ENCODE measurements at places on chromosomes 16 and 17.

- no peak for DNase-seq
Observed at GRCh38 chr17:35341411-35341992, 31.9 kb downstream of the SLFN11 start.

GRCh38 chr17:19940722-19941464, 36.7 kb downstream of the AKAP10 start:
- DNase-seq, result no peak

DNA sequence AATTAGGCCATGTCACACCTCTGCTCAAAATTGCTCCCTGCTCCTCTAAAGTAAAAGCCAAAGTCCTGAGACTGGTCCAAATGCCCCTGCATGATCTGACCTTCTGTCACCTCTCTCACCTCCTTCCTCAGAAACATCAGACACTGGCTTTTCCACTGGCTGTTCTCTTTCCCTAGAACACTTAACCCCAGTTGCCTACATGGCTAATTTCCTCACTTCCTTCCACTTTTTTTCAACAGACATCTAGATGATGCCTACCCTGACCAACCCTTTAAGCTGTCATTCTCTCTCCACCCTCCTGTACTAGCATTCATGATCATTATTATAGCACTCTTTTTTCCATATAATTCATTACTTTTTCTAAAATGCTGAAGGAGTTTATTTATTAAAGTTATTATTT, 31.0 kb downstream of the CCT6B start:
- no peak for DNase-seq

DNA sequence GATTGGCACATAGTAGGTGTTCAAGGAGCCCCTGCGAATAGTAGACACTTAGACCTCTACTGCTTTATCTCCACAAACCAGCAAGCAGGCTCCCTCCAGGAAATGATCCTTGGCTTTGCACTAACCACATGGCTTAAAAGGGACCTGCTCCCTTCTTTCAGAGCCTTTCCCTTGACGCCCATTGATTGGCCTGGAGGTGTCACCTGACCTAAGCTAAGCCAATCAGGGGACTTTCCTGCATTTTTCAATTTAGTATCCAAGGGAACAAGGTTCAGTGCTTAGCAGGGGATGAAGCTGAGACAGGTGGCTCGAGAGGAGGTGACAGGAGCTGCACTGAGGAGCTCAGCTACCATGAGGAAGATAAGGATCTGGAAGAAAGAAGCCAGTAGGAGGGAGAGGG, 52.8 kb downstream of the CLEC19A start:
- DNase-seq, result no peak

- DNase-seq, result peak; percentile 60
Observed at GRCh38 chr17:7632492-7632894, 2.6 kb downstream of the SHBG start.

GRCh38 chr17:62751060-62751691, 56.9 kb downstream of the MARCHF10 start:
- DNase-seq, result no peak

DNA sequence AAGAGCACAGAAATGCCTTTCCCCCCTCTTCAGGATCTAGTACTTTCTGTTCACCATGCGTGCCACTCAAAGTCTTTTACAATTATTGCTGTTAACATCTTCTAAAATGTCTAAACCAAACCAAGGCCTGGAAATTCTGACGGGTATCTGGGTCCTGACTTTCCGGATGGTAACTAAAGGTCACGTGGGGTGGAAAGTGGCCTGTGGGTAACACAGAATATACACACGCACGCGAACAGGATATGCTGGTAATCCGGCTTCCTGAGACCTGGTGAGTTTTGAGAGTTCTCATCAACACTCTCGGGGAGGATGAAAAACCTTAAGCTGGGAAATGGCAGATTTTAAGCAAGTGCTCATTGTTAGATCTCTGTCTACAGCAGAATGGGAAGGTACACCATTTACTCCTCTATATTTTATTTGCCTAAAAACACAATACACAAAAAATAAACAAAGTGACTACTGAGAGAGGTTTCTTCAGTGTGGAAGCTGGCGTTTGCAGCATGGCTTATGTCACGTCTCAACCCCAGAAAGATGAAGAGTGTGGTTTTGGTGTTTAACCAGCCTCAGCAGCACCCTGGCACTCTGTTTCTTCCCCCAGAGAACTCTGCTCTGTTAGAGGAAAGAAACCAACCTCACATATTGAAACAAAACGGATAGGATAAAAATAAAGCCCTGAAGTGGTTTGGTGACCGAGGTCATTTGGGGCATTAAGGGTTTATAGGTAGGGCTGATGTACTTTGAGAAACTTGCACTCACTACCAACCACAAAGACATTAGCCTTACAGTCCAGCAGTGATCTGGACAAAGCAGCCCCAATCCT, 37.3 kb downstream of the SMG6 start:
- no peak for DNase-seq

GRCh38 chr17:61477204-61477834, 25.1 kb downstream of the TBX4 start:
- DNase-seq, result no peak

DNA sequence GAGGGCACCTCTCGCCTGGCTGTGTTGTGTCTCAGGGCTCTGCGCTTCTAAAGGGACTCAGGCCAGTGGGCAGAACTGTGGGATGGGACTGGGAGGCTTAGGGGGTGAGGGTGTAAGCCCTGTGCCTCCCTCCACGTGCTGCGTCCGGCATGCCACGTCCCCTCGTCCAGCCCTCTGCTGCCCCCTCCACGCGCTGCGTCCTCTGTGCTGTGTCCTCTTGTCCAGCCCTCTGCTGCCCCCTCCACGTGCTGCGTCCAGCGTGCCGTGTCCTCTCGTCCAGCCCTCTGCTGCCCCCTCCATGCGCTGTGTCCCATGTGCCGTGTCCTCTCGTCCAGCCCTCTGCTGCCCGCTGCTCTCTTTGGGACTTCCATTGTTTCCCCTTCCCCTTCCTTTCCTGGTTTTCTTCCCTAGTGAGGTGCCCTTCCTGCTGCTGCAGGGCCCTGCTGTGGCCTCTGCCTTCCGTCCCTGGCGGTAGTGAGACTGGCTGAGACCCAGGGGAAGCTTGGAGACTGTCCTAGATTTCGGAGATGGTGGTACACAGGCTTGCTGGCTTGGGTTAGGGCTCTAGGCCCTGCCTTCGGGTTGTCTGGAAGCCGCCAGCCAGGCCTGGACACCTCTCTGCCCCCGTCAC, 6.4 kb upstream of the ZNF750 start:
- DNase-seq, result peak; percentile 69

- DNase-seq, result no peak
Observed at GRCh38 chr16:49084628-49085390, 196.8 kb downstream of the CBLN1 start.

GRCh38 chr17:1779571-1780131, 17.8 kb downstream of the SERPINF1 start:
- DNase-seq, result peak; percentile 85

GRCh38 chr16:85436636-85437165, 176.4 kb upstream of the GSE1 start:
- DNase-seq, result peak; percentile 60

DNA sequence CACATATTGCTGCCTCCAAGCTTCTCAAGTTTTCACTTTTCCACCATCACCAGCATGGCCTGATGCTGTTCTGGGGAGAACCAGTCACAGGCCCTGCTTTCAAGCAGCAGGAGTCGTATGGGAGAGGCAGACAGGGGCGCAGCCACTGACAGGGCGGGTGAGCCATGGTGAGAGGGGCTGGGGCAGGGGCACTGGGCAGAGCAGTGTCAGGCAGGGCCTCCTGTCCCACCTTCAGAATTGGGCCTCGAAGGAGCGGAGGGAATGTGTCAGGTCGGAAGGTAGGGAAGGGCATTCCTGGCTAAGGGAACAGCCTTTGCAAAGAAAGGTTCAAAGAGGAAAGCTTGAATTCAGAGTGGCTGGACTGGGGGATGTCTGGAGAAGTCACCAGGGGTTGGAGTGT, 4.9 kb upstream of the MAP2K3 start:
- DNase-seq, result peak; percentile 58

GRCh38 chr17:74592087-74592990, at the start of gene CD300LD:
Gene CD300LD, minus strand, starts transcription at chr17:74592283. Its CDS starts 81 bp downstream, at chr17:74592202.
- no peak for DNase-seq

- DNase-seq, result peak; percentile 31
Observed at GRCh38 chr17:72158895-72159885, 38.4 kb downstream of the SOX9 start.

DNA sequence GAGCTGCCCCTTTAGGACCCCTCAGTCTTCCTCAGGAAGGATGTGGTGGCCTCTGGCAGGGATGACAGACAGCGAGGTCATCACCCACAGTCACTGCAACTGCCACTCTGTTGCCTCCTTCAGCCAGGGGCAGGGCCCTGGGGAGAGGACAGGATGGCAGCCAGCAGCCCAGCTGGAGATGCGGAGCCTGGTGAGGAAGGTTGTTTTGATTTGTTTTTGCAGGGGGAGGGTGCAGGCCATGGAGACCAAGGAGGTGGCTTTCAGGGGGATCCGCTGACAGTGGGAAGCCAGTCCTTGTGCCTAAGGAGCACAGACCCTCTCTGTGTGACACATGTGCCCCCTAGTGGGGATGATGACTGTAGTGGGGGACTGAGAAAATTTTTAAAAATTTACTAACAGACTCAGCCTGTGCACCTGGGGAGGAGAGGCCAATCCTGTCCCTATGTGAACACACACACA, 7.4 kb downstream of the PRCD start:
- peak; percentile 85 for DNase-seq

- DNase-seq, result no peak
Observed at GRCh38 chr16:56389554-56389953, 35.8 kb downstream of the AMFR start.

DNA sequence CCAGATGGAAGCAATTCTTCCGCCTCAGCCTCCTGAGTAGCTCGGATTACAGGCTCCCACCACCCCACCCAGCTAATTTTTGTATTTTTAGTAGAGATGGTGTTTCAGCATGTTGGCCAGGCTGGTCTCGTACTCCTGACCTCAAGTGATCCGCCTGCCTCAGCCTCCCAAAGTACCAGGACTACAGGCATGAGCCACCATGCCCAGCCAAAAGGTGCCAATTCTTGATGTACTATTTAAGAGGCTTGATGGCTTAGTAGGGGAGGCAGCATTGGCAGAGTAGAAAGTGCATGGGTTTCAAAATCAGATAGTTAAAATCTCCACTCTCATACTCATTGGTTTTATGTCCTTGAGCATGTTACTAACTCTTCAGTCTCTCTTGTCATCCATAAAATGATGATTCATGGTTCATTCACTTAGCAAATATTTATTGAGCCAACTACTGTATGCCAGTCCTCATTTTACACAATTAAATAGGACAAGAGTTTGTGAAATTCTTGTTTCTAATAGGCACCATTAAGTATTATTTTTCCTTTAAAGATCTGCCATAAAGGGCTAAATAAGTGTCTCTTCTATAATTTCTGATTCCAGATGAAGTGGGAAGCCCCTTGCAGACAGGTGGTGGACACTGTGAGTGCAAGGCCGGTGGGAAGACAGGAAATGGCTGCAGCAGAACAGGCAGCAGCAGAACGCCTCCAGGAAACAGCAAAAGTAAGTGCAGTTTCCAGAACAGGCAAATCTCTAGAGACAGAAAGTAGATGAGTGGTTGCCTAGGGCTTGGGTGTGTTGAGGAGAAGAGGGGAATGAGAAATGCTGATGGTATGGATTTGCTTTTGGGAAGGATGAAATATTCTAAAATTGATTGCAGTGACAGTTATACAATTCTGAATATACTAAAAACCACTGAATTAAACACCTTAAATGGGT, 8.2 kb upstream of the RPL27 start:
- no peak for DNase-seq

GRCh38 chr17:83098241-83099085, 19.1 kb downstream of the METRNL start:
- no peak for DNase-seq

GRCh38 chr16:89041571-89042481, 51.8 kb upstream of the ACSF3 start:
- DNase-seq, result peak; percentile 16

GRCh38 chr17:77810536-77810935, 148.0 kb upstream of the TNRC6C start:
- DNase-seq, result peak; percentile 75

- no peak for DNase-seq
Observed at GRCh38 chr16:53159781-53160436, 105.1 kb downstream of the CHD9 start.

GRCh38 chr16:64749346-64749745, 372.5 kb downstream of the CDH11 start:
- DNase-seq, result no peak

DNA sequence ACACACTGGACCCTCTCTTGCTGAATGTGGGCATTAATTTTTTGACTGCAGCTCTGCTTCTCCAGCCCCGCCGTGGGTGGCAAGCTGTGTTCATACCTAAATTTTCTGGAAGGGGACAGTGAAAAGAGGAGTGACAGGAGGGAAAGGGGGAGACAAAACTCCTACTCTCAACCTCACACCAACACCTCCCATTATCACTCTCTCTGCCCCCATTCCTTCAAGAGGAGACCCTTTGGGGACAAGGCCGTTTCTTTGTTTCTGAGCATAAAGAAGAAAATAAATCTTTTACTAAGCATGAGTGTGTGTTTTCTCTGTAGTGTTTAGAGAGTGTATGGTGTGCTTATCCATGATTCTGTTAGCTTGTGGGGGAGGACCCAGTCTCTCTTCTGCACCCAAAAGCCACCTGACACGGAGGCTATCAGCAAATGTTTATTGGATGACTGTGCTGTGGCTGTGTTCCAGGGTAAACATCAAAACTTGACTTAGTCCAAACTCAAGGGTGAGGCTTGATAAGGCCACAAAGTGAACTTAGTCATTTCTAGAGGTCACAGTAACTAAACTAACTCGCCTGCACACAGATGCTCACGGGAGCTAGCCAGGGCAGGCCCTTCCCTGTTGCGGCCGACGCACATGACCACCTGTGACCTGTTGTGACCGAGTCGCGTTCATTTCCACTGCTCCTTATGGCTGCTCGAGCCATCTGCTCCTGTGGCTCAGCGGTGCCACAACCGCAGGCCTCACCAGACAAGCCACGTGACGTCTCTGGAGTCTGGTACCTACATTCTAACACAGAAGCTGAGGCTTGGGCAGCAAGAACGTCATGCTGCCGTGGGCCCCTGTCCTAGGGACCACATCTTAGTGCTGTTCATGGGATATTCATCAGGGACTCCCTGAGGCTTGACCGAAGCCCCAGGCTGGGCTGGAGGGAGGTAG, 9.8 kb upstream of the MED11 start:
- no peak for DNase-seq

- DNase-seq, result no peak
Observed at GRCh38 chr17:55347341-55347740, 74.3 kb downstream of the MMD start.

DNA sequence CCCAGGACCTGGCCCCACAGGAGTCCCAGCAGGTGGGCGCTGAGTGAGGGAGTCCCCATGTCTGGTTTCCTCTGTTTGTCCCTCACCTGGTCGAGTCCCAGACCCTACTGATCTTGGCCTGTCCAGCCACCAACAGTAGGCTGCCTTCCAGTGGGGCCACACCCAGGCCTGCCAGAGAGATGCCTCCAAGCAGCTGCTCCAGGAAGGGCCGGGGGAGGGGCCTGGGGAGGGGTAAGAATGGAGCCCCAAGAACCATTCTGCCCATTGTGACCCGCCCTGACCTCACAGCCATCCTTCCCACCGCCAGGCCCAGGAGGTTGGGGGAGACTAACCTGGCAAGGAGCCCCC, 736 bp downstream of the SPATA20 start:
- peak; percentile 72 for DNase-seq

DNA sequence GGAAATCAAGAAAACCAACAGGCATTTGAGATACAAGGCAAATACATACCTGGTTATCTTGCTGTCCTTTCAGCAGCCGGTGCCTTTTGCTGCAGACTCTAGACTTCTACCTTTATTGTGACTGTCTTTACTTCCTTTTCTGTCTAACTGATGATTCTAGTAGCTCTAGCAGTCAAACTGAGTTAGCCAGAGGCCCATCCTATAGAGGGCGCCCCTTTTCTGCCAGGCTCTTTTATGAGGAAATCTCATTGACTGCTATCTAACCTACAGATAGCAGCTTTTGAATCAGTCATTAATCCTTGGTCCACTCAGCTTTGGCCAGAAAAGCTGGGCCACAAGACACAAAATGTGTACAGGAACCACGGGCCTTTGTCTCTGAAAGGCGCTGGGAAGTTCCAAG, 87.5 kb upstream of the WSB1 start:
- DNase-seq, result no peak
